NB4 (cell line): ENCODE measurements at places on chromosomes 1 and 21.

DNA sequence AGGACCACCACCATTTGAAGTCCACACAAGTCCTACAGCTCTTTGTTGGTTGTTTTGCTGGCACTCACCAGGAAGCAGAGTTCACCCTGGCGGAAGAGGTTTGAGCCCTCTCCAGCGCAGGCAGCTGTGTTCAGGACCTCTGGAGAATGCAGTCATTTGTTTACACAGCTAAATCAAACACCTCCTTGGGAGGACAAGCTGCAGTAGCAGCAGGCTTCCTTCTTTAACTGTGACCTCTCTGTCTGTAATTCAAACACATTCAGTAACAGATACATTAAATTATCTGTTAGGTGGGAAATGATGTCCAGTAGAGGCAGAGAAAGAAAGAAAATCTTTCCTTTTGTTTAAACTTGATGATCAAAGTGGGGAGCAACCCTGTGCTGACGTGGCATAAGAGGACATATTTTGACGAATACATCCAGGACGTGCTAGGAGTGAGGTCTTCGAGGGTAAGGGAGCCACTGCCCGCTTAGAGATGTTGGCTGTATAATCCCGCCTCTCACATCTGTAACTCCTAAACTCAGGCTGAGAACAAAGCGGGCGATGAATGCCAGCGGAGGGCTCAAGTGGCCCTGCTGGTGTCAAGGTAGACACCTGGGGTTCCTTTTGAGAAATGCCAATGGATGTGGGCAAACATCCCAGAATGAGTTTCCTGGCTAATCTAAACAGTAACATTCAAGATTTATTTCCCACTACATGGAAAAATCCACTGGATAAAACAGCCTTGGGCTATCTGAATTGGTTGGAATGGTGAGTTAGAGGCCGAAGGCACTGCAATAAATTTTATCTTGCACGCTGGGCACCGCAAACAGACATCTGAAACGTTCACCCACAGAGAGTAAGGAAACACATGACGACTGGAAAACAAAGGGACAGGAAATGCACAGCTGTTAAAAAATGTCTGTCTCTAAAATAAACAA lies 51.7 kb downstream of the ABCA4 start:
- DNase-seq: no peak

DNA sequence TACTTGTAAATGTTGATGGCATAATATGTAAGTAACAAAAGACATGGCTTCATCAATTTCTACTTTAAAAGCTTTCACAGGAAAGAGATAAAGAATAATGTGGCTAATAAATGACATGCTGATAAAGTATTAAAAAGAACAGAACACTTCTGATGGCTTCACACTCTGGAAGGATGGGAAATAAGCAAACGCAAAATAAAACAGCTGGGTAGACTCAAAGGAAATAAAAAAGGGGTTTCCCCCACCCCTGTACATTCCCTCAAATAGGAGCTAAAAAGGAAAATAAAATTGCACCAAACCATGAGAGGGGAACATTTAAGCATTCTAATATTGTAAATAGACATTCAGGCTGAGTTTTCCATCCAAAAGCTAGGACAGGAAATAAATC lies 27.0 kb upstream of the DYRK1A start:
- no peak for DNase-seq

DNA sequence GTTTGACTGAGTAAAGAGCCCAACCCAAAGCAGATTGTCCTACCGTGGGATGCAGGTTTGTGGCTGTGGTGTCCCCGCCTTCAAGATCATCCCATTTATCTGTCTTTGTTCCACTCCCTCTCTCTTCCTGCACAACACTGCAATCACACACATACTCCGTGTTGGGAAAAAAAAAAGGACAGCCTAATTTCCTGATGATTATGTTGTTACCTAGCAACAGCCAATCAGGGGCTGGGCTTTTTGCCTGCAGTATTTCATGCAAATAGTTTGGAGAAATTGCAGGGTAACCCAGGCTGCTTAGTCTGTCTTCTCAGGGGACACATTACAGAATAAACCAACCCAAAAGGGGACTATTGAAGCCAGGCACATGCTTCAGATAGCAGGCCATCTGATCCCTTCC lies 38.3 kb downstream of the PHC2 start:
- no peak for DNase-seq

GRCh38 chr1:29679828-29680558 lies 443.7 kb downstream of the PTPRU start:
- no peak for DNase-seq

DNA sequence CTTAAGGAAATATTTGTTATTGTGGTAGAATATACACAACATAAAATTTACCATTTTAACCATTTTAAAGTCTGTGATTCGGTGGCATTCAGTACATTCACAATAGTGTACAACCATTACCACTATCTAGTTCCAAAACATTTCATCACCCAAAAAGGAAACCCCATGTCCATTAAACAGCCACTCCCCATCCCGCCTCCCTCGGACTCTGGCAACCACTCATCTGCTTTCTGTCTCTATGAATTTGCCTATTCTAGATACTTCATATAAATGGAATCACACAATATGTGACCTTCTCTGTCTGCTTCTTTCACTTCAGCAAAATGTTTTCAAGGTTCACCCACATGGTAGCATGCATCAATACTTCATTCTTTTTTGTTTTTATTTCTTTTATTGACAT lies 51.3 kb downstream of the PTP4A2 start:
- peak; percentile 59 for DNase-seq

DNA sequence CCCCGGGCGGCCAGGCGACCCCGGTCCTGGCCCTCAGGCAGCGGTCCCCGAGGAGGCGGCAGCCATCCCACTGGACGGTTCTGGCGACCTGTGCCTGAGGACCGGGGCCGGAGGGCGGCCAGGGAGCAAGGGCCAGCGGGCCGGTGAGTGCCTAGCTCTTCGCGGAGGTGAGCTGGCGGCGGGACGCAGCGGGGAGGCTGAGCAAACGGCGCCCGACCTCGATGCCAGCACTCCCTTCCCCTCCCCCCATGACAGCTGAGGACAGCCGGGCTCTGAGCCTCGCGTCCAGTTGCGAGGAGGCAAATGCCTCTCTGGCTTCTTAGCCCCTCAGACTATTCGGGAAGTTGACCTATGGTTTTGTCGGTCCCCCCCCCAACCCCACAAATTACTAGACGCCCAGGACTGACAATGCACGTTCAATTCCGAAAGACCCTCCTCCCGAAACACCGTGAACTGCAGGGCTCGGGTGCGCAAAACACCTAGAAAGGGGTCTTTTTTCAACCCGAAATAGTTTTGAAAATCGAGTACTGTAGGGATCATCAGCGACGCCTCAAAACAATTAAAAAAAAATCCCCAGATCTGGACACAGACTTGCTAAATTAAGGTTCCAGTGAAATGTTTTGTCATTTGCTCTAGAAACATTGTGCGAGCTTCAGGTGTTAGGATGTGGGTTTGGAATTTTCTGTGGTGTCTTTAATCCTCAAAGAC lies 8.3 kb downstream of the CDKN2C start:
- peak; percentile 84 for DNase-seq
